ENCODE measurements at places on chromosomes 16 and 17.

DNA sequence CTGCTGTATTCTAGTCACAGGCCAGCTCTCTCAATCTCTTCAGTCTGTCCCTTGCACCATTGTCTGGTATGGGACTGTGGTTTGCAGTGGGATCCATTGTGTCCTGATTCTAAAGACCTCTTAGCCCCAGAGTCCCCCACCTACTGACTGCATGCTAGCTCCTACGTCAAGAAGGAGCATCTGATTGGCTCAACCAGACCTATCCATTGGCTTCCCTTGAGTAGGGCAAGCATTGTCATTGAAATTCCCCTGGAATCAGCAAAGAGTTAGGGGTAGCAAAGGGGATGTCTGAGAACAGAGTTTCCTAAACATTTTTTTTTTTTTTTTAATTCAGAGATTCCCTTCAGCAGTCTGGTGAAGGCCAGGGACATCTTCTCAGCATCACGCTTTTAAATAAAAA, 175.3 kb upstream of the MPHOSPH6 start:
- no peak for DNase-seq

- no peak for DNase-seq
Measured at GRCh38 chr16:56140645-56141044, 50.6 kb upstream of the GNAO1 start.

- DNase-seq: no peak
Measured at GRCh38 chr16:67444259-67445125, 13.6 kb downstream of the HSD11B2 start.

- no peak for DNase-seq
Measured at GRCh38 chr16:47664653-47665325, 203.7 kb downstream of the PHKB start.

GRCh38 chr17:77124192-77124889, 16.4 kb upstream of the SEC14L1 start:
- DNase-seq: no peak

DNA sequence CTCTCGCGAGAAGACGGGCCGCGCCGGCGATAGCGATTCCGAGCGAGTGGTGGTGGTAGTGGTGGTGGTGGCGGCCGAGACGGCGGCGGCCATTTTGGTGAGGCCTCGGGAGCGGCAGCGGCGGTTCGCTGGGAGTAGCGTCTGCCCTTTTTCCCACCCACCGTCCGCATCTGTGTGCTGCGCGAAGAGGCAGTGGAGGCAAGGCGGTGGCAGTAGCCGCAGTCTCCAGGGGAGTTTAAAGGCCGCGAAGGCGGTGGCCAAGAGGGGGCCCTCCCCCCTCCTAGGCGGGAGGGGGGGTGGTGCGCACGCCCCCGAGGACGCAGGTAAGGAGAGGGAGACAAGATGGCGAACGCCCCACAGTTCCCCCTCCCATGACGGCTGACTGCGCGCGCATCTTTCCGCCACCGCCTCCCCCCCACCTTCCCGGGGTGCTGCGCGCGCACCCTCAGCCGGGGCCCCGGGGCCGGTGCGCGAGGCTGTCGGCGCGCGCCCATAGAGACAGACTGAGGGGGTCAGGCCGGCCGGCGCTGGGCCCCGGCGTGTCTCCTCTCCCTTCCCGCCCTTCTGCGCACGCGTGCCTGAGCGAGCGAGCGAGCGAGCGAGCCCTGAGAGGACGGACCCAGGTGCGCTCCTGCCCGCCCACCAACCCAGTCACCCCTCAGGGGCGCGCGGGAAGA, 694 bp upstream of the SRCAP start:
- DNase-seq: peak; percentile 83

DNA sequence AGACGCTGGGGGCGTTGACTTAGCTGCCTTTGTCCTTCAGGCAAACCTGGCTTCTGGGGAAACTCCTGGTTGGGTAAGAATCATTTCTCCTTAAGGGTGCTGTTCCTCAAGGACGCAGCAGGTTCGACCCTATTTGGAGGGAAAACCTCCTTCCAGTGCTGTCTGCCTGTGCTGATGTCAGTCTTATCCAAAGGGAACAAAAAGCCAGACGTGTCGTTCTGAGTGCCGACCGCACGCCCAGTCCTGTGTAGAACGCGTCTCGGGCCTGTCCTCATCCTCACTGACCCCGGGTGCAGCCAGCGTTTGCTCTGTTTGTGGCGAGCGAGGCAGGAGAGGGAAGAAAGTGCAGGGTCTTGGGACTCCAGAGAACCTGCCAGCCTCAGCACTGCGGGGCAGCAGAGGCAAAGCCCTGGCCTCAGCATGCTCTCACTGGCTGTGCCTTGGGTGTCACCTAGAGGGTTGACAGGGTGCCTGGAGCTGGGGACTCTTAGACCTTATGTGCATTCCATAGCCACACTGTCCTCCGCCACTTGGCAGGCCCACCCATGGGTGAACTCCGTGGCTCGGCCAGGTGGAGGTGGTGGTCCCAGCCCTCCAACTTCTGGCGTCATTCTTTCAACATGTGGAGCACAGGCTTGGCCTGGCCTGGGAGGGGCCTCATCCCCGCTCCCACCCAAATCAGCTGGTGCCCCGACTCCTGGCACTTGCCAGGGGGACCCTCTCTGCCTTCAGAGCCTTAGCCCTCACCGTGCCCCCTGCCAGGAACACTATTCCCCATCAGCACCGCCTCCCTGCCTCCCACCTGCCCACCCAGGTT, 6.0 kb downstream of the SNN start:
- DNase-seq: no peak

DNA sequence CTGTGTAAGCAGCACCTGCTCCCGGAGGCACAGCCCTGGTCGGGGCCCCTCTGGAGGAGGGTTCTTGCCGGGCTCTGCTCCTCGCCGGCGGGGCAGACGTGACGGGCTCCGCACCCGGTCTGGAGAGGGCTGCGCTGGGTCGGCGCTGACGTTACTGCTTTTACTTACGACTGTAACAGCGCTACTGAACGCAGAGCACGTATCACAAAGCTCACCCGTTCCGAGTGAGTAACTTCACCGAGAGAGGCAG, 1.3 kb upstream of the RAB40C start:
- DNase-seq: peak; percentile 55

- no peak for DNase-seq
Measured at GRCh38 chr17:82274134-82275020, 877 bp upstream of the CSNK1D start.

DNA sequence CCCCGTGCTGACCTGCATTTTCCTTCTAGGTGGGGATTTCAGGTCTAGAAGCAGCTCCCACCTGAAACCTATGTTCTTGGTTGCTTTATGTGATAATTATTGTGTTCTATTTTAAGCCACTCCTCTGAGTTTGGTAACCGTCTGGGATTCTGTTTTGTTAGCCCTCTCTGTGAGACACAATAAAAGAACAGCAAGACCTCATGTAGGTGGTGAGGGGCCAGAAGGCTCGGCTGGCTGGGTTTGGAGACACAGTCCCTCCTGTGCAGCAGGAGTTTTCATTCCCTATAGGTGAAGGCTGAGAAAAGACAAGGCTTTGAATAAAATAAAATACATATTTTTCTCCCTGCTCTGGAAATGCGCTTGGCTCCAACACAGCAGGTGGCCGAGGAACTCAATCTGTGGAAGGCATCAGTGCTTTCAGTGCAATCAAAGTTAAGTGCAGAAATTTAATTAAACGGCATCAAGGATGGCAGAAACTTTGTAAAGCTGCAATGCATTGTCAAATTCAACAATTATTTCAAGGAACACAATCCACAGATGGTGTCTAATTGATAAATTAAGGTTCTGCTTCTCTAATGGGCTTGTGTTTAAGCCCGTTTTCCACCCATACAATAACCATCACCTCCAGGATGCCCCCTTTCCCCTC, 107.8 kb downstream of the MSI2 start:
- no peak for DNase-seq

- no peak for DNase-seq
Measured at GRCh38 chr16:55016515-55016914, 85.8 kb downstream of the IRX5 start.

DNA sequence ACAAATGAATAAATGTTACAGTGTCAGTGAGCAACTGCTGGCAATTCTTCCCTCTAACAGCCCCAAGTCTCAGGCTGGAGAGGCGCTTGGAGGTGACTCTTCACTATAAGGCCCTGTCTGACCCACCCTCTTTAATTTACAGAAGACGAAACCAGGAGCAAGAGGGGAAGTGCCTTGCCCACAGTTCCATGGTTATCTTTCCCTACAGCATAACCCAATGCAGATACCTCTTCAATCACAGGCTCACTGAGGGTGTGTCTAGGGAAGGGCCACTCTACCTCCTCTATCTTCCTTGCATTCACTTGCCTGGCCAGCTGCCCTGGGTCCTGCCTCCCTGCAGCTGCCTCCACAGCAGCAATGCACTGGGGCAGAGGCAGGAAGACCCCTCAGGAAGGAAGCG, 9.6 kb upstream of the N4BP1 start:
- no peak for DNase-seq

Data from nucleus accumbens (tissue), 56 donors.